COR-L47 (cell line): ENCODE measurements at places on chromosomes 5 and 9.

GRCh38 chr5:39409033-39409432, 15.7 kb downstream of the DAB2 start:
- no peak for DNase-seq

DNA sequence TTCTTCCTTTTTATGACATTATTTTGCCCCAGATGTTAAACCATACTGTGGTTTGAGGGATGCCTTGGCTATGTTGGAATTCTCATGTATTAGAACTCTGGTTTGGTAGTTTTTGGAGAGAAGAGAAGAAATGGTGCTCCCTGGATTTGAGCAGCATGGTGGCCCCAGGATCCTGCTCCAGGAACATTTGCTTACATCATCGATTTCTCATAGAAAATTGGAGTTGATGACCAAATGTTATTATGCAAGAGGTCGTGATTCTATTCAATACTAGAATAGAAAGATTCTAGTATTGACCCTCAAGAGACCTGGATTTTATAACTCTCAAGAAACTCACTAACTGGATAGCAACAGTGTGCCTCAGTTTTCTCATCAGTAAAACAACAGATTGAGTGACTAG, 77.5 kb upstream of the GNAQ start:
- DNase-seq, result no peak

GRCh38 chr9:119963798-119964372, 594.6 kb upstream of the BRINP1 start:
- no peak for DNase-seq

DNA sequence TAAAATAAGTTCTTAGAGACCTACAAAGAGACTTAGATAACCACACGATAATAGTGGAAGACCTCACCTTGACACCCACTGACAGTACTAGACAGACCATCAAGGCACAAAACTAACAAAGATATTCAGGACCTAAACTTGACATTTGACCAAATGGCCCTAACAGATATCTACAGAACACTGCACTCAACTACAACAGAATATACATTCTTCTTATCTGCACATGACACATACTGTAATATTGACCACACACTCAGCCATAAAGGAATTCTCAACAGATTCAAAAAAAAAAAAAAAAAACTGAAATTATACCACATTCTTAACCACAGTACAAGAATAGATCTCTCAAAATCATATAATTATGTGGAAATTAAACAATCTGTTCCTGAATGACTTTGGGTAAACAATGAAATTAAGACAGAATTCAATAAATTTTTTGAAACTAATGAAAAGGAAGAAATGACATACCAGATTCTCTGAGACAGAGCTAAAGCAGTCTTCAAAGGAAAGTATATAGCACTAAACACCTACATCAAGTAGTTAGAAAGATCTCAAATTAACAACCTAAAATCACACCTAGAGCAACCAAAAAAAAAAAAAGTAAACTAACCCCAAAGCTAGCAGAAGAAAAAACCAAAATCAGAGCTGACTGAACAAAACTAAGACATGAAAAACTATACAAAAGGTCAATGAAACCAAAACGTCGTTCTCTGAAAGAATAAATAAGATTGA, 362.3 kb upstream of the POU5F2 start:
- DNase-seq, result no peak

- DNase-seq, result no peak
Observed at GRCh38 chr9:23497137-23497504, 328.9 kb downstream of the ELAVL2 start.

GRCh38 chr5:10856683-10857337, 95.8 kb upstream of the DAP start:
- DNase-seq, result no peak

GRCh38 chr5:172837640-172838039, 3.6 kb downstream of the ERGIC1 start:
- peak; percentile 70 for DNase-seq

GRCh38 chr9:121618504-121618903, 32.9 kb upstream of the DAB2IP start:
- DNase-seq, result no peak

GRCh38 chr9:102518324-102518723, 476.8 kb upstream of the CYLC2 start:
- DNase-seq, result peak; percentile 33

- DNase-seq, result no peak
Observed at GRCh38 chr5:12316812-12317211, 412.6 kb upstream of the CTNND2 start.
